CD4-positive, alpha-beta T cell treated with Interleukin-15 for 4 hours (primary cell): ENCODE measurements at places on chromosomes 3 and 15.

DNA sequence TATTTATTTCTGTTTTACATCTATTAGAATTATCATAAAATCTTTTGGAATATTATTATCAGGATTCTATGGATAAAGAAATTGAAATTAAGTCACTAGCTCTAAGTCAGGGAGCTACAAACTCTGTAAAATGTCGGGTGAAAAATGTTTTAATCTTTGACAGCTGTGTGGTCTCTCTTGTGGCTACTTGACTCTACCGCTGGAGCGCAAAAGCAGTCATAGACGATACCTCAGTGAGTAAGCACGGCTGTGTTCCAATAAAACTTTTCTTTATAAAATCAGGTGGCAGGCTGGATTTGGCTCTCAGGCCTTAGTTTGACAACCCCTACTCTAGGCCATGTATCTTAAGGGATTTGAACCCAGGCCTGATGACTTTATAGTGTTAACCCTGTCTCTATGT is 88.5 kb upstream of the PFN2 start:
- no peak for DNase-seq

- DNase-seq = no peak
These were observed 71.1 kb downstream of the PLXNA1 start for GRCh38 chr3:127053979-127054378.

DNA sequence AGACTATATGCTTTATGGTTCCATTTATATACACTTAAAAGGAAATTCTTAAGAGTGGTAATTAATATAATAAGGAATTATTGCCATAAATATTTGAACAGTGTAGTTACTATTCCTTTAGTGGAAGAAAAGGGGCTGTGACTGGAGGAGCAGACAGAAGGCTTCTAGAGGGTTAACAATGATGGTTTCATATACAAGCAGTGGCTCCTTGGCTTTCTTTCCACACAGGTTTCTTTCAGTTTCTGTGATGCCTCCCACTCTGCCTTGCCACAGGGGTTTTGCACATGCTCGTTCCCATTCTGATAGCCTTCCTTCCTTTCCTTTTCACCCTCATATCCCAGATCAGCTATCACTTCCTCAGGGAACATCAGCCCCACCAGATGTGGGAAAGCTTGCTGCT is 108.8 kb upstream of the LYSMD4 start:
- no peak for DNase-seq

GRCh38 chr15:85997618-85998017 is 82.1 kb upstream of the AGBL1 start:
- no peak for DNase-seq

DNA sequence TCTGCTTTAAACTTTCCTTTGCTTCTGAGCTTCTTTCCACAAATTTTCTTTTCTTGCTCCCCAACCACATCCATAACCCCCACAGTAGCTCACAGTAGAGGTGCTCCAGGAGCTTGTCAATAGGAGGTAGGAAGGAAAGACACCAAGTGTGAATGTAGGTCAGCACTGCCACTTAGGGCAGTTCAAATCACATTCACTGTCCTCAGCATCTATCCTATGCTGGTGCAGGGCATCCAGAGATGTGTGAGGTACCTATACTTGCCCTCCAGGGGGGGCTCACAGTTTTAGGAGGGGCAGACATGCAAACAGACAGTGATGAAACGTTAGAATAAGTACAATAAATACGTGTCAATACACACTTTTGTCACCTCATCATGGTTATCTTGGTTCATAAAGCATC is 1.5 kb upstream of the SPSB4 start:
- DNase-seq = no peak

DNA sequence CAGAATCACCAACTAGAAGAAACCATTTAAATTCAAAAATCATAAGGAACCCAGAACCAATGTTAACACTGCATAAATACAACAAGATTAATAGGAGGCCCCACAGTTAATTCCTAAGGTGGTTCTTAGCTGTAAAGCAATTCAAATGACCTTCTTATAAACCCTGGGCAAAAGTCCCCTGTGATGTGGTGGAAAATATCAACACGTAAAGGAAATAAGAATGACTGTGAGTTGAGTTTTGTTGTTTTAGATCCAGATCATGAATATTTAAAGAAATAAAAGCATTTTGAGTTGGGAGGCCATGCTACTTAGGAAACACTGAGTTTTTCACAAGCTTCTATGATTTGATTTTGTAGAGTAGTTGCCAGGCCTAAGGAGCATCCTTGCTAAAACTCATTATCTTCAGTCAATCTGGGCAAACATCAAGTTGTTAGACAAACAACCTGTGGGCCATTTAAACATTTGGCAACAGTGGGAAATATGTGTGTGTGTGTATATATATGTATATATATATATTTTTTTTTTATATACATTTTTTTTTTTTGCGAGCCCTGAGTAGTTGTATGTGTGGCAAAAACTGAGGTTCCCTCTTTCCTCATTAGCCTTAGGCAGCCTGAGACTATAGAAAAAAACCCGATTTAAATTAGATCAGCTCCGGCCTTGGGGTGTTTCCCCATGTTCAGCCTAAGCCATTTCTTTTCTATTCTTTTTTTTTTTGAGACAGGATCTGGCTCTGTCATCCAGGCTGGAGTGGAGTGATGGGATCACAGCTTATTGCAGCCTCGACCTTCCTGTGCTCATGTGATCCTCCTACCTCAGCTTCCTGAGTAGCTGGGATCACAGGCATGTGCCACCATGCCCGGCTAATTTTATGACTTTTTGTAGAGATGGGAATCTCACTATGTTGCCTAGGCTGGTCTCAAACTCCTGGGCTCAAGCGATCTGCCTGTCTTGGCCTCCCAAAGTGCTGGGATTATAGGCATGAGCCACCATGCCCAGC is 8.0 kb upstream of the PXK start:
- no peak for DNase-seq

- DNase-seq = no peak
These were observed 151.0 kb downstream of the MBNL1 start for GRCh38 chr3:152419748-152420147.

- no peak for DNase-seq
These were observed 247.8 kb upstream of the ALCAM start for GRCh38 chr3:105118905-105119304.

DNA sequence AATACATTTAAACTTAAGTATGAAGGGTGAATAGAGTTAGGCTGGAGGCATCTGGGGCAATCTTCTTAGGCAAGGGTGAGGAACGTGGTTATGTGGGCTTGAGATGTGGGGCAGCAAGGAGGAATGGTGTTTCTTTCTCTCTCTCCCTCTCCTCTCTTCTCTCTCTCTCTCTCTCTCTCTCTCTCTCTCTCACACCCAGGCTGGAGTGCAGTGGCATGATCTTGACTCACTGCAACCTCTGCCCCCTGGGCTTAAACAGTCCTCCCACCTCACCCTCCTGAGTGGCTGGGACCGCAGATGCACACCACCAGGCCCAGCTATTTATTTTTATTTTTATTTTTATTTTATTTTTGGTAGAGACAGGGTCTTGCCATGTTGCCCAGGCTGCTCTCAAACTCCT is 4.0 kb upstream of the MGA start:
- DNase-seq = no peak

GRCh38 chr3:32453346-32453745 is 49.3 kb downstream of the CMTM6 start:
- DNase-seq = no peak

GRCh38 chr3:119276680-119277079 is 17.5 kb upstream of the ARHGAP31 start:
- no peak for DNase-seq

GRCh38 chr15:80456517-80457492 is 52.6 kb downstream of the ARNT2 start:
- DNase-seq = no peak

DNA sequence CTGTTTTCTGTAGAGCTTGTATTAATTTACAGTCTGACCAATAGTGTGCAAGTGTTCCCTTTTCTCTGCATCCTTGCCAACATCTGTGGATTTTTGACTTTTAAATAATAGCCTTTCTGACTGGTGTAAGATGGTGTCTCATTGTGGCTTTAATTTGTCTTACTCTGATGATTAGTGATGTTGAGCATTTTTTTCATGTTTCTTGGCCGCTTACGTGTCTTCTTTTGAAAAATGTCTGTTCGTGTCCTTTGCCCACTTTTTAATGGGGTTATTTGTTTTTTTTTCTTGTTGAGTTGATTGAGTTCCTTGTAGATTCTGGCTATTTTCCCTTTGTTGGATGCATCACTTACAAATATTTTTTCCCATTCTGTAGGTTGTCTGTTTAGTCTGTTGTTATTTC is 7.6 kb upstream of the ACOX2 start:
- DNase-seq = no peak

DNA sequence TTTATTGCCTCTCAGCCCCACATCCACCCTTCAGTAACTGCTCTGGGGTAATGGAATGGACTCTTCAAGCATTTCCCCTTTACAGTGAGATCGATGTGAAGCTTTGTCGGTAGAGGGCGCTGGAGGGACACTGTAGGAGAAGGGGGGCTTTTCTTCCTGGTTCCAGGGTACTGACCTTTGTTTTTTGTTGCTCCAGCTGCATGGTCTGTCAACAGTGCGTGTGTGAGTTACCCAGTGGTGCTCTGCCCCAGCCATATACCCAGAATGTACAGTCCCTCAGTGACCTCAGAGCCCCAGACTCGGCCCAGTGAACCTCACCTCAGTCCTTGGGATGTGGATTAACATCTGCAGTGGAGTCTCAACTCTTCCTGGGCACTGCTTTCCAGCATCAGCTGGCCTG is 180.3 kb upstream of the TSC22D2 start:
- DNase-seq = no peak

DNA sequence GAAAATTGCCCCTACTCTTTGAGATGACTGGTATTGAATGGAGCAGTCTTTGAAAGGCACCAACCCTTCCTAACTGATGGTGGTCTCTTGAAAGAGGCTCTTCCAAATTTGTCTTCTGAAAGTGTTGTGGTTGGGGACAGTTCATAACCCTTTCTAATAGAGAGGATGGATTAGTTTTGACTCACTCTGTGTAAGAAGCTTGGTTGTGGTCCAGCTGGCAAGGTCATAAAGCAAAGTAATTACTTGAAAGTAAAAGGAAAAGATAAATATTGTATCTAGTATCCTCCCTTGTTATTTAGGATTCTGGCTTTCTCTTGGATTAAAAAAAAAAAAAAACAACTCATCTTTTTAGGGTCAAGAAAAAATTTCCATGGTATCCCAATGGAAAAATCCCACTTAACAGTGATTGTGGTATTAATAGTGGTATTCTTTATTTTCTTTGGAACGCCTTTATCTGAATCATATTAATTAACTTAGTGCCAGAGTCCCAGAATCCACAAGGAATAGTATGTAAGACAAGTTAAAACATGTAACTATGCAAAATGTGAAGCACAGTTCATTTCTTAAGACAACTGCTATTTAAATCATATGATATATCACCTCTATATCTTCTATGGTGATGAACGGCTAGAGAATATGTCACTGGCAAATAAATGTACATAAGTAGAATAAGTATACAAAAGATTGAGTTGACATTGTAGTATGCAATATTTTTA is 469.3 kb upstream of the CDIN1 start:
- no peak for DNase-seq

GRCh38 chr3:197352382-197352781 is 54.0 kb upstream of the DLG1 start:
- no peak for DNase-seq

DNA sequence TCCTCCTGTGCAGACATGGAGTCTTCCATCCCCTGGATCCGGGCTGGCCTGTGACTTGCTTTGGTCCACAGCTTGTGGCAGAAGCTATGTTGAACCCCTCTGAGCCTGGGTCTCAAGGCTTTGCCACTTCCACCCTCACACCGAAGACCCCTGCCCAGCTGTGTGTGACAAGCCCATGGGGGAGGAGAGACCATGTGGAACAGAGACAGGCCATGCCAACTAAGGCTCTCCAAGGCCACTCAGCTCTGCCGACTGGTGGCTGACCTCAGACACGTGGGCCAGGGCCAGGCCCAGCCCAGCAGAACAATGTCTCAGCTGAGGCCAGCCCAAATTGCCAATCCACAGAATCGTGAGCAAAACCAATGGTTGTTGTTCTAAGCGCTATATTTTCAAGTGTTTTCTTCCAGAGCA is 16.4 kb upstream of the CFAP100 start:
- DNase-seq = no peak

DNA sequence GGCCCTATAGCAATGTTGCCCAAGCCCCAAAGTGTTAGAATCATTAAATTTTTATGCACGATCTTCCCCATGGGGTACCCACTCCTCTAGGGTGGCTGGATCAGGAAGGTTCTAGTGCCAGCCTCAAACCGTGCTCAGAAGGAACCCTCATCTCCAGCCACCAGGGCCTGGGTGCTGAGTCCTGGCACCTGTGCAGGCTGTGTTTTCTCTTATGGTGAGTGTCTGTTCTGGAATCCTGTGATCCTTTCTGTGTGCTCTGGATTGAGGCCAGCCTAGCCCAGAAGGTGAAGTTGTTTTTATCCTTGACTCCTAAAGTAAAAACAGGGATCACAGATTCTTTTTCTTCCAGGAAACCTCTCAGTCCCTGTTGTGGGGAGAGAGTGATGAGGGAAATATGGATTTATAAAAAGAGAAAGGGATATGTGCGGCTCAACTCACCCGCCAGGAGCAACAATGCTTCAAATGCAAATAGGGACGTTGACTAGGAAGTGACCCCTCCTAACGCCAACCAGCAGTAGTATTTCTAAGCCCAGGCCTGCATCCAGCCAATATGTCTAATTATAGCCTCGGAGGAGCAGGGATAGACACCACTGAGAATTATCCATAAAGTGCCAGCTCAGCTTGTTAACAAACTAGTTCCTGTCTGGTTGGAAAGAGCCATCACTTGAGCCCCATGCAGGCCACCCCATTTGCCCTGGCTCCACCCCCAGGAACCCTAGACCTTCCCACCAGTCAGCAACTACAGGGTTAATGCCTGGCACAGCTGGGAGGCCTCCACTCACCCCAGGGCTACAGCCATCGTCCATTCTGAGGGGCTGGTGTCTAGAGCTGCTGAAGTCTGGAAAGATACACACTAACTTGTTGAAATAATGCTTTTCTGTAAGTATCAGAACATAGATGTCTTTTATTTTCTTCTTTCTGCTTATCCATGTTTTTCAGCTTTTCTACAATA is 513.5 kb upstream of the PROK2 start:
- DNase-seq = no peak

DNA sequence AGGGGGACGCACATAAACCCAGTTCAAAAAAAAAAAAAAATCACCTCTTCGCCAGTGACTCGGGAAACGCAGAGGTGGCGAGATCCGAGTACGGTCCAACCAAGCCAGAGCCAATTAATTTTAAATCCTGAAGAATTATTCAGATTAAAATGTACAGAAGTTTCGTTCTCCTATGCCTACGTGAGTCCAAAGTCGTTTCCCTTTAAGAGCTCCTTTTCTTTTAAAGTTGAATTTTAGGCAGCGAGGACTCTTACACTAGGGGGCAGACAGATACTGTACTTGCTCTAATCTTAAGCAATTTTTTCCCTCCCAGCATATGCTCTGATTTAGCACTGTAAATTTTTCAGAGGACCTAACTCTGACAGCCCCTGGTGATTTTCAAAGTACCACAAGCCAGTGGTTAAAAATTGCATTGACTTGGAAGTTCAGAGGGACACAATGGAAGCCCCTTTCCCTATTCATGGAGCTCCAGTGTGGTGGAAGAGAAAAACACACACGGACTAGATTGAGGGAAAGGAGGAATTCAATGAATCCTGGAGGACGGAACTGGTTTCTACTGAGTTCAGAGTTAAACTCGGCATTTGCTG is 3.3 kb upstream of the NR2F2 start:
- no peak for DNase-seq

- no peak for DNase-seq
These were observed 58.6 kb downstream of the DRD3 start for GRCh38 chr3:114120211-114120610.
